ENCODE measurements at places on chromosomes 7 and 10. TPM values are rescaled to one million over a fixed set of nuclear protein-coding genes. Genes with fewer than 3 reads are reported as not detected.

Gene PNLIPRP1
- total RNA-seq: not detected

Gene ADAM22
- total RNA-seq: 8.7 TPM

Gene ARHGEF35
- 19.2 TPM for total RNA-seq

Gene EIF5AL1
- 0.35 TPM for total RNA-seq

Gene PLXDC2
- total RNA-seq: 38.7 TPM

Gene IDI2
- total RNA-seq: not detected

Gene NUTM2B
- 0.07 TPM for total RNA-seq
